Stimulated activated naive CD4-positive, alpha-beta T cell (primary cell): ENCODE measurements at places on chromosomes 11 and 22.

DNA sequence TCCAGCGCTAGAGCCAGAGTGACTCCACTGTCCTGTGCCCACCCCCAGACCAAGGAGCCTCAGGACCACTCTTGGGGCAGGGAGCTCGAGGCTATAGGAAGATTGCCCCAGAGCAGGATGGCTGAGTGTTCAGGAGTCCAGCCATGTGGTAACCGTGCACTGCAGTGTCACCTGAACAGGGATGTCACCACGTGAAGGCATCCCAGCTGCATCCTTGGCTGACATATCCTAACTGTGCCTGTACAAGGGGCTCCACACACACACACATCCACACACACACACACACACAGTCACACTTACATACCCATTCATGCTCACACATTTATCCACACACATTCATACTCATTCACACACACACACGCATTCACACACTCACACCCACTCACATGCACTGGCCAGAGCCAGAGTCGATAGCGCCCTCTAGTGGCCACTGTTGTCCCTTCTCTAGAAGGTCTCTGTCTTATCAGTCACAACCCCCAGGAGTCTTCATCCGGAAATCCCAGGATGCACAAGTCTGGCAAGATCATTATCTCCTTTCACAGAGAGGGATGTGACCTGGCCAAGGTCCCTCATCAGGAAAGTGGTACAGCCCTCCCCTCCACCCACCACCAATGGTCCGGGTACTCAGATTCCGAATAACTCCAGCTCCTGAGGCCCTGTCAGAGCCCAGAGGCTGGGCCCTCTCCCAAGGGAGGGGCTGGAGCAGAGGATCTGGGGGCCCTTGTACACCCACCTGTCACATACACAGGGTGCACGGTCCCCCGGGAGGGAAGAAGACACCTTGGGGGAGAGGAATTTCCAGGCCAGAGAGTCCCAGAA, 55.1 kb downstream of the IGLL5 start:
- peak; percentile 63 for DNase-seq

- DNase-seq: peak; percentile 73
These were observed 94.0 kb upstream of the APOA1 start for GRCh38 chr11:116931206-116931953.

- DNase-seq: no peak
These were observed 304.8 kb upstream of the ISX start for GRCh38 chr22:34761111-34761510.

- DNase-seq: no peak
These were observed 71.5 kb upstream of the USP47 start for GRCh38 chr11:11770296-11770695.

GRCh38 chr11:114893329-114893728, 215.0 kb downstream of the NXPE2 start:
- DNase-seq: no peak

DNA sequence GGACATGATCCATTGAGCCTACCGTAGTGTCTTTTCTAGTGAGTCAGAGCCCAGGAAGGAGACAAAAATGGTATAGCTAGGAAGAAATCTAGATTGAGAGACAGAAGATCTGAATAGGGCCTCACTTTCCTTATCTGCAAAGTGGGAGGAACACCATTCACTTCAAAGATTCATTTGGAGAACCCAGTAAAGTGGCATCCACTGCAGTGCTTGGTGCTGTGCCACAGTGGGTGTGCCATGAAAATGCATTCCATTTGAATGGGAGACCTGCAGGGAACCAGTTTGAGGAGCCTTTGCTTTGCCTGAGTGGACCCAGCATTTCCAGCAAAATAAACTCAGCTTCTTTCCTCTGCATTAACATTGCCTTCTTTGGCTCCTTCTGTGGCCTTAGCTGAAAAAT, 470.5 kb upstream of the CADM1 start:
- DNase-seq: no peak

DNA sequence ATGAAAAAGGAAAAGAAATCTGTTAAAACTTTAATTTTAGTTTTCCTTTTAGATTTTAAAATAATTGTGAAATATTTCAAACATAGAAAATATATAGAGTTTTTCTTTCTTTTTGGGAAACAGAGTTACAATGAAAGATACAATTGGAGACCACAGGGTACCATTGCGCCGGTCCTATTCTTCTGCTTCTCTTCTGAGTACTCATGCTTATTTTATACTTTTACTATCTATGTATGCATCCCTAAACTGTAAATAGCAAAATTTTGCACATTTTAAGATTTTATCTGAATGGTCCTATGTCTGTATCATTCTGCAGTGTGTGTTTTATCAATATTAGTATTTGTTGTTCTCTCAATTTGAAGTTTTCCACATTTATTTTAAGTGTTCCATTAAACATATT, 65.0 kb downstream of the EHF start:
- DNase-seq: no peak

GRCh38 chr11:120908461-120909181, 115.3 kb upstream of the TBCEL start:
- no peak for DNase-seq

GRCh38 chr11:133520707-133521106, 11.6 kb downstream of the OPCML start:
- no peak for DNase-seq

- DNase-seq: no peak
These were observed 13.8 kb downstream of the FADS2 start for GRCh38 chr11:61841636-61842527.

- no peak for DNase-seq
These were observed 39.4 kb downstream of the MOV10L1 start for GRCh38 chr22:50129121-50129736.

DNA sequence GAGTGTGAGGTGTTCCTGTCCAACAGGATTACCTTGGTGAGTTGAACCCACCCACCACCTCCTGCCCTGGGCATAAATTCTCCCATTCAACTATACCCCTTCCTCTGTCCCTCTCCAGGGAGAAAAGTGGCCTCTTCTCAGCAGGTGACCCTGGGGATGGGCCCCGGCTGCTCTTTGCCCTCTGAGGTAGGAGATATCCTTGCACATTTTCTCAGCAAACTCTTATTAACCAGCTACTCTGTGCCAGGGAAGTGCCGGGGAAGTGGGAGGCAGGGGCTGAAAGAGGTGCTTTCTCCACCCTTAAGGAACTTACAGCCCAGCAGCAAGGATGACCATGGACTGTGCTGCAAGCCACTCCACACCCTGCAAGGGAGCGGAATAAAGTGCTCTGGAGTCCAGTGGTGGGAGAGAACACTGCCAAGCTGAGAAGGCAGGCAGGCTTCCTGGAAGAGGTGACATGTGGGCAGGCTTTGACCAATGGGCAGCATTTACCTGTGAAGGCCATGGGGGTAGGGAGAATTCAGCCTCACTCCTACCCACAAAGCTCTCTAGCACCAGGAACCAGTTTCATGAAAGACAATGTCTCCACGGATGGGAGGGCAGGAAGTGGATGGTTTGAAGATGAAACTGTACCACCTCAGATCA, 21.9 kb upstream of the OAF start:
- no peak for DNase-seq

- DNase-seq: no peak
These were observed 345.0 kb downstream of the TBC1D22A start for GRCh38 chr22:47107431-47107830.

DNA sequence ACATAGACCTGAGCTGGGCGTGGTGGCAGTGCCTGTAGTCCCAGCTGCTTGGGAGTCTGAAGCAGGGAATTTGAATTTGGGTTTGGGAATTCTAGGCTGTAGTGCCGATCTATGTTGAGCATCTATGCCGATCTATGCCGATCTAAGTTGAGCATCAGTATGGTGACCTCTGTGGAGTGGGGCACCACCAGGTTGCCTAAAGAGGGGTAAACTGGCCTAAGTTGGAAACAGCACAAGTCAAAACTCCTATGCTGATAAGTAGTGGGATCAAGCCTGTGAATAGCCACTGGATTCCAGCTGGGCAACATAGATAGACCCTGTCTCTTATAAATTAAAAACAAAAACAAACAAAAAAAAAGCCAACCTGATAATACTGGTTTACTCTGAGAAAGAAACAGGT, 7.4 kb downstream of the WEE1 start:
- no peak for DNase-seq

- no peak for DNase-seq
These were observed 76.2 kb upstream of the GDPD4 start for GRCh38 chr11:77377734-77378133.

DNA sequence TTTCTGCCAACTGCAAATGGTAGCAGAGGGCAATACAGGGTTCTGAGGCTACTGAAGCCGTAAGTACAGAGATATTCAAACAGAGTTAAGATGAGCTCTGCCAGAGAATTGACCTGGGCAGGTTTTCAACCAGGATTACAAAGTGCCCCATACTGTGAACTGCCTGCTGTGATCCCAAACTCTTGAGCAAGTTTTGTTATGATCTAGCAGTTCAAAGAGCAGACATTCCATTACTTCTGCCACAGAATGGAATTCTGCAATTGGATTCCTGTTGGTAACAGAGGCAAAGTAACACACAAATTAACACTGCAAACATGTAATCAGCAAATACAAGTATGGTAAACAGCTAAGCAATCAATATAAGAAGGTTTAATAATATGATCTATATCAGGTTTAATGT, 31.2 kb downstream of the ALG9 start:
- DNase-seq: no peak

DNA sequence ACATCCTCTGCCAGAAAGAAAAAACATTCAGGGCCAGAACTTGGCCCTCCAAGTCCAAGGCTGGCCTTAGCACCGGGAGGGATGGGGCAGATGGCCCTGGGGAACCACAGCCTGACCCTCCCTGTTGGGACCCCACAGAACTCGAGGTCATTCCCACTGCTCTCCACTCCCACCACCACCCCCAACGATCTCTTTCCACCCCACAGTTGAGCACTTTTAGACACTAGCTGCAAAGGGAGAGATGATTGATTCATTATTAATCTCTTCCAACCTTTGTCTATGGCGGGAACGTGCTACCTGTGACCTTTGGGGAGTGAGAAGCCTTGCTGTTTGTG, 869.7 kb downstream of the BRD1 start:
- DNase-seq: no peak

DNA sequence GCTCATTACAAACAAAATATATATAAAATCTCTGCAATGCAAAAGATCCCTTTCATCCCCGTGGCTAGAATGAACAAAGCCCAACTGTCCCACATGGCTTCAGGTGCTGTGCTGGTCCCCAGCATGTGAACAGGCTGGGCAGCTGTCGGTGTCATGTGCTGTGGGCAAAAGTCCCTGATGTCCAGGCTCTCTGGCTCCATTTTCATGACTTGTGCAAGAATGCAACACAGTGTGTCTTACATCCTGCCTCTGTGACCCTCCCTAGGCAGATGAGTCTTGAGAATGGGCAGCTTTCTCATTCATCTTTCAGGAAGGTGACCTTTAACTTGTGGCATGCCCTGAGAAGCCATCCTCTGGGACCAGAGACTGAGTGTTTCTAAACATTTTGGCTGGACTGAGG, 14.5 kb downstream of the GUCD1 start:
- DNase-seq: no peak

DNA sequence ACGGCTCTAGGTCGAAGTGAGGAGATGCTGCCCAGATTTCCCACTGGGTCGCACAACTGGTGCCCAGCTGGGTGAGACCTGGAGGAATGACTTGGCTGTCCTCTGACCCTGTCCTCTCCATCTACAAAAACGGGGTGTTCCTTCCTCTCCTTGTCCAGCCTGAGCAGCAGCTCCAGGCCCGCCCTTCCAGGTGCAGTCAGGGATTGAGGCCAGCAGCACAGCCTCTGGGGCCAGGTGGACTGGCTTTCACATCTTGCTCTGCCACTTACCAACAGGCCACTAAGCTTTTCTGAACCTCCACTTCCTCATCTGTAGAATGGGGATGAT, 91.7 kb upstream of the LMO1 start:
- DNase-seq: no peak

DNA sequence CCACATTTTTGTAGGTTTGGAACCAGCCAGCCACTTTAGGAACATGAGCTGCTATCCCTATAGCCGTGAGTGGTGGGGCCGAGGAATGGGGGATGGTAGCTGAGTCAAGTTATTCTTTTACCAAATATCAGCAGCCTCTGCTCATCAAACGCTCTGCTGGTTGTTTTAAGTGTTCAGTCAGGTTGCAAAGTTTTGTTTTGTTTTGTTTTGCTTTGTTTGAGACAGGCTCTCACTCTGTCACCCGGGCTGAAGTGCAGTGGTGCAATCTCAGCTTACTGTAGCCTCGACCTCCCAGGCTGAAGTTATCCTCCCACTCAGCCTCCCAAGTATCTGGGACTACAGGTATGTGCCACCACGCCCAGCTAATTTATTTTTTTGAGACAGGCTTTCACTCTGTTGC, 14.4 kb downstream of the CABIN1 start:
- DNase-seq: no peak

DNA sequence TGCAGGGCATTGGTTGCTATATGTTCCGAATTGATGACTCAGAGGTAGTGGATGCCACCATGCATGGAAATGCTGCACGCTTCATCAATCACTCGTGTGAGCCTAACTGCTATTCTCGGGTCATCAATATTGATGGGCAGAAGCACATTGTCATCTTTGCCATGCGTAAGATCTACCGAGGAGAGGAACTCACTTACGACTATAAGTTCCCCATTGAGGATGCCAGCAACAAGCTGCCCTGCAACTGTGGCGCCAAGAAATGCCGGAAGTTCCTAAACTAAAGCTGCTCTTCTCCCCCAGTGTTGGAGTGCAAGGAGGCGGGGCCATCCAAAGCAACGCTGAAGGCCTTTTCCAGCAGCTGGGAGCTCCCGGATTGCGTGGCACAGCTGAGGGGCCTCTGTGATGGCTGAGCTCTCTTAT, 5.4 kb upstream of the TTC36 start:
- DNase-seq: no peak

- no peak for DNase-seq
These were observed 54.9 kb downstream of the AHNAK start for GRCh38 chr11:62491571-62492329.

DNA sequence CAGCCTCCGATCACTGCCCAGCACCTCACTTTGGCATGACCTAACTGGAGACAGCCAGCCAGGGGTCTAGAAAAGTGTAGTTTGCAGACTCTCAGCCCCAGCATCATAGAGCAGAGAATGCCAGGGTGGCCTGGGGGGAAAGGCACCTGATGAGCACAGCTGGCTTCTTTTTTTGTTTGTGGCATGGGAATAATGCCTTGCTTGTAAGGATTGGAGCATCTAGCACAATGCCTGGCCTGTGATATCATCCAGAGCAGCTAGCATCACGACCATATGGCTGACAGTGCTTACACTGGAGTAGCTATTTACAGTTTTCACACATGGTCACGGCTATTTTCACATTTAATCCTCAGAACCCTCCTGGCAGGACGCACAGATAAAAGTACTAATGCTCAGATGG, 594.8 kb upstream of the B3GAT1 start:
- no peak for DNase-seq

DNA sequence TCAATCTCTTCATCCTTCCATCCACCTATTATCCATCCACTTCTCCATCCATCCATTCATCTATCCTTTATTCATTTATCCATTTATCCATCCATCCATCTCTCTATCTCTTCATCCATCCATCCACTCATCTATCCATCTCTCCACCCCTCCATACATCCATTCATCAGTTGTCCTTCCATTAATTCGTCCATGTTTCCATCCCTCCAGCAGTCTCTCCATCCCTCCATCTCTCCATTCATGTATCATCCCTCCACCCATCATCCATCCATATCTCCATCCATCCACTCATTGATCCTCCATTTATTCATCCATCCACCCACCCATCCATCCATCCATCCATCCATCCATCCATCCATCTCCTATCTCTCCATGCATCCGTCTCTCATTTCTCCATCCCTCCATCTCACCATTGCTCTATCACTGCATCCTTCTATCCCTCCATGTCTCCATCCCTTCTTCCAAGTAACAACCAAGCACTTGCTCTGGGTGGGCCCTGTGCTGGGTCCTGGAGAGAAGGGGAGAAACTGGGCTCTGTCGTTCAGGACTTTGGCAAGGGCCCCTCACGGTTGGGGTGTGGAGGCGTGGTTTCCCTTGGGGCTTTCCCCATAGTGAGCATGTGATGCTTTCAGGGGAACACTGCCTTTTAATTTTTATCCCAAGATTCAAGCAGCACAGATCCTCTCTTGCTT, 43.3 kb downstream of the SMIM38 start:
- DNase-seq: no peak
